ENCODE measurements at places on chromosomes 12 and 14.

GRCh38 chr14:30980980-30981379 is 44.5 kb upstream of the AP4S1 start:
- DNase-seq = no peak

- no peak for DNase-seq
Observed at GRCh38 chr14:41558490-41558889, 48.2 kb upstream of the LRFN5 start.

DNA sequence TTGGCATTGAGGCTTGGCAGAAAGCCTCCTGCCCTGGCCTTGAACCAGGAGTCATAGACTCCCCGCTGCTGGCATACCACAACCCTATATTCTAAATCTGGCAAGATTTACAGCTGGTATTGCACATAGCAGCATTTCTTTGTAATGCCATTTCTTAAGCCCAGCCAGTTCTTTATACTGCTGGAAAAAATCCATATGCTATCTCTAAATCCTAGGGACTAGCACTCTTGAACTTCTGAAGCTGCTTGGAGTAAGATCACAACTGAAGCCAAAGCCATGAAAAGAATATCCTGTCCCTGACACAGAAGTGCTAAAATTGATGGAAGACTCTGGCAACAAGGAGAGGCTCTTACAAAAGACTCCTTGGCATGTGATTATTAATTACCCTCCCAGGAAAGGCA is 89.3 kb downstream of the KCNC2 start:
- DNase-seq = no peak

DNA sequence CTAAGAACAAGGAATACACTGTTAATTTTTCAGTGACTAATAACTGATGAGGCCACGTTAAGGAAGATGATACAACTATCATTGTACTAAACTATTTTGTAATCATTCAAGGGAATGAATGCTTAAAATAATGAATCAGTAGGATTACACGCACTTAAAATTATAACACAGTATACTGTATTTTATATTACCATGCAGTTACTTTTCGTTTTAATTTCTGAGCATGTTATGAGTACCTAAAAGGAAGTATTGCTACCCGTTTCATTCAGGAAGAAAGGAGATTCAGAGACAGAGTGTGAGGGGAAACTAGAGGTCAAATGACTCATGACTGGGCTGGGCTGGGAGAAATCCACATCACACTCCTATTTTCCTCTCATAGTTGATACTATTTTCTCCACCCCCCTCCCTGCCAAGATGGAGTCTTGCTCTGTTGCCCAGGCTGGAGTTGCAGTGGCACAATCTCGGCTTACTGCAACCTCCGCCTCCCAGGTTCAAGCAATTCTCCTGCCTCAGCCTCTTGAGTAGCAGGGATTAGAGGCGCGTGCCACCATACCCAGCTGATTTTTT is 202.0 kb downstream of the PPM1H start:
- peak; percentile 10 for DNase-seq

DNA sequence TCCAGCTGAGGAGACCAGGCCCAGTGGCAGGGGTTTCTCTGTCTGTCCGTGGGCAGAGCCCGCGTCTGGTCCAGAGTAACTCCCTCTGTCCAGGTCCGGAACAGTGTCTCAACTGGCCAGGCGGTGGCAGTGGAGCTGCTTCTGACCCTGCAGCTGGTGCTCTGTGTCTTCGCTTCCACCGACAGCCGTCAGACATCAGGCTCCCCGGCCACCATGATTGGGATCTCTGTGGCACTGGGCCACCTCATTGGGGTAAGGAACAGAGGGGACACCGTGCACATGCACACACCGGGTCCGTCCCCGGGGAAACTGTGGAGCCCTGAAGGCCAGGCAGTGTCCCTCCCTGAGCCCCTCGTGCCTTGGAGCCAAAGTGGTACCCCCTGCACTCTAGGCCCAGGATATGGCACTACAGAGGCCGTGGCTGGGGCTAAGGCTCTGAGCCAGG is 1.5 kb downstream of the AQP6 start:
- no peak for DNase-seq

DNA sequence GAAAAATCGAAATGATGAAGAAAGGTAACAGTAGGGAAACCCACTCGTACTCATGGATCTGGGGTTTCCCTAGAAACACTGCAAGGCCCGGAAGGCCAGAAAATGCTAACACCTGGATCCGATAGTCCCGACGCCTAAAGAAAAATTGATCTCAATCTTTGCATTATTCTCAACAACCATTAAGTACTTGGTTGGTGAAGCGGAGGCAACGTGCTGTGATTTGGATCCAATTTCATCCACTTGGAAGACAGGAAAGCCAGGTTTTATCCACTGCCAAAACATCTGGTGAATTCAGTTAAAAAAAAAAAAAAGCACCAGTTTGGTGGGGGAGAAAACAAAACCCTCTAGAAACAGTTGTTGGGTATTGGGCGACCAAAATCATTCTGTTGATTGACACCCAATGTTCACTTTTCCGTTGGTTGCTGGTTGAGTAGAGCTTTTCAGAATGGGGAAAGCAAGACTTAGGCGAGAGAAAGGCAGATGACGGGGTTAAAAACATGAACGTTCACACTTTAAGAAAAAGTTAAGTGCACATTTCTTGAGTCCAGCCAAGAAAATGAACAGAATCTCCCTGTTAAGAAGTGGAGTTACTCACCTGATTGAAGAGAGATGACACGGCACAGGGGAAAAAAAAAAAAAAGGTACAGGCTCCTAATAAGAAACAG is 41.9 kb upstream of the MED13L start:
- no peak for DNase-seq

GRCh38 chr12:60704171-60704914 is 1108.5 kb downstream of the SLC16A7 start:
- no peak for DNase-seq

GRCh38 chr12:39892146-39892545 is 213.7 kb downstream of the SLC2A13 start:
- DNase-seq = no peak

DNA sequence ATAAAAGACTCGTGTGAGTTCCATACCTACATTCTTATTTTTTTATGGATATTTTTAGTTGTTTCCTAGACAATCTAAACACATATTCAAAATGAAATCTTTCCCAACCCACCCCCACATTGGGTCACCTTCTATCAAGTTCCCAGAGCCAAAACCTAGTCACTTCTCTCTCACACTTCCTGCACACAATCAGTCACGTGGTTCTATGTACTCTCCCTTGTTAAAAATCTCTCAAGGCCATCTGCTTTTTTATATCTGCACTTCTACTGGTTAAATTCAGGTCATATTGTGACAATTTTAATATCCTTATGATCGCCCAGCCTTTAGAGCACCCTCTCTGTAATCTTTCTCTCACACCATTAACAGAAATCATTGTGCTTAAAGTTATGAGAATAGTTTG is 175.0 kb upstream of the SYT10 start:
- no peak for DNase-seq

DNA sequence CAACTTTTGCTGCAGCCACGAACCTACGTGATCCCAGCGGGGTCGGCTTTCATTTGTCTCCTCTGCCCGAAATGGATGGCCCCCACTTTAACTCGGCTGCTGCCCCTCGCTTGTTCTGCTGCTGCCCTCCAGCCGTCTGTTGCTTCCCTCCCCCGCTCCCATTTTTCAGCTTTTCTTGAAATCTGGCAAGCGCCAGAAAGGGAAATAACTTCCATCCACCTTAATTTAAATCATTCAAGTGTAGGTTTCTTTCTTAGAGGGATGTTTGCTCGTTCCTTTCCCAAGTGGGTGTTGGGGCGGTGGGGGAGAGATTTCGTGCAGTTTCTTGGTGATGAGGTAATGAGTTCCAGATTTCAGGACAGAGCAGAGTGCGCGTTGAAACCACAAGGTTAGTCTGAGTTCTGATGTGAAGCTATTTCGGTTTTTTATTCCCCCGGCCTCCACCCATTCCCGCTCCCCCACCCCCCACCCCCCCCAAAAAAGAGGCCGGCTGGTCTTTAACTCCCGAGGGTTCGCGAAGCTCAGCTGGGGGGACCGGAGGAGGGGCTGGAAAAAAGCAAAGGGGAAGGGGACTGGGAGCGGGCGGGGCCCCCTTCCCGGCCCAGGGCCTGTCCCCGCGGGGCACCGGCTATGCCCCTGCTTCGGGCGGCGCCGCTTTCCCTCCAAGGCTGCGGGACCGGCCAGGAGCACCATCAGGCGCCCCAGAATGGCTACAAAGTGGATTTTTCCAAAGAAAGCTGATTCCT is 2.2 kb upstream of the ZFP36L1 start:
- no peak for DNase-seq

GRCh38 chr12:117284140-117284539 is 77.3 kb downstream of the NOS1 start:
- no peak for DNase-seq

DNA sequence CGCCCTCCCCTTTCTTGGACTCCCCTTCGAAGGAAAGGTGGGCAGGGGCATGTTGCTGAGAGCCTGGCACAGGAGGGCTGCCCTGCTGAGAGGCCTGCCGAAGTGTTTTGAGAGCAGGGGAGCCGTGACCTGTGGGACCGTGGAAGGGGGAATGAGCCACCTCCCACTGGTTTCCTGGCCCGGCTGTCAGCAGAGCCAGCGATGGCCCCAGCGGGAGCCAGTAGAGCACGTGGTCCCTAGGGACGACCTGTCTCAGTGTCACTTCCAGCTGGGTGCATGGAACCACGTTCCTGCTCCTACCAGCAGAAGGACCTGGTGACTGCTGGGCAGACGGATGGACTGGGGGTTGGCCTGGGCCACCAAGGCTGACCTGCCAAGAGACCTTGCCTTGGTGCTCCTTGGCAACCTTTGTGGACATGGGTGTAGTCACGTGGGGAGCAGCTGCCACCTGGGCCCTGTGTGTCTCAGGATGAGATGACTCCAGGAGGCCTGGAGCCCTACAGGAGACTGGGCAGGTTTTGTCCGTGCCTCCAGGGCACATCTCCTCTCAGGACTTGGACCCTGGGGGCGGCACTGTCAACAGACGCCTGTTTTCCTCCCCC is 34.6 kb downstream of the BEGAIN start:
- DNase-seq = no peak

- no peak for DNase-seq
Observed at GRCh38 chr12:113134071-113134470, 1.5 kb downstream of the RASAL1 start.

GRCh38 chr12:121142171-121142950 is 9.7 kb downstream of the P2RX7 start:
- no peak for DNase-seq

GRCh38 chr14:102827716-102828115 is 50.5 kb downstream of the TRAF3 start:
- DNase-seq = no peak

DNA sequence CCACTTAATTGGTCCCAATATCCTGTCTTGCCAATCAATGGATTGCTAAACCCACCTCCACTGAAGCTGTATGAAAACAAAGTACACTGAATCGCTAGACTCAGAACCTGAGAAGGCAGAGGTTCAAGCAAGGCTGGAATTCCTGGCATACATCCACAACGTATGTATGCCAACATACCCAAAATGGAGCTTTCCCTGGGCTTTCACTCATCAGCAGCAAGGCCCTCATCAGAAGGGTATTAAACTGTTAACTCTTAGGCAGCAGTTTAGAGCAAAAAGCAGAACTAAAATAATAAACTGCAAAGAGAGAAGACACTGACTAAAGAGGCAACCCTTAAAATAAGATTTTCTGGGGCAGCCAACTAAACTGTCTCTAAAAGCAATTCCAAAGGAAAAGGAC is 13.6 kb downstream of the MED13L start:
- DNase-seq = no peak

DNA sequence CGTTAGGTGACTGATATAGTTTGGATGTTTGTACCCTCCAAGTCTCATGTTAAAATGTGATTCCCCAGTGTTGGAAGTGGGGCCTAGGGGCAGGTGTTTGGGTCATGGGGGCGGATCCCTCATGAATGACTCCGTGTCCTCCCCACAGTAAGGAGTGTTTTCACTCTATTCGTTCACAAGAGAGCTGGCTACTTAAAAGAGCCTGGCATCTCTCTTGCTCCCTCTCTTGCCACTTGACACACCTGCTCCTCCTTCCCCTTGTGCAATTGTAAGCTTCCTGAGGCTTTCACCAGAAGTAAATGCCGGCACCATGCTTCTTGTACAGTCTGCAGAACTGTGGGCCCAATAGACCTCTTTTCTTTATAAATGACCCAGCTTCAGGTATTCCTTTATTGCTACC is 2.6 kb downstream of the IFI27L2 start:
- no peak for DNase-seq

- DNase-seq = no peak
Observed at GRCh38 chr14:71202881-71203280, 295.6 kb downstream of the PCNX1 start.

DNA sequence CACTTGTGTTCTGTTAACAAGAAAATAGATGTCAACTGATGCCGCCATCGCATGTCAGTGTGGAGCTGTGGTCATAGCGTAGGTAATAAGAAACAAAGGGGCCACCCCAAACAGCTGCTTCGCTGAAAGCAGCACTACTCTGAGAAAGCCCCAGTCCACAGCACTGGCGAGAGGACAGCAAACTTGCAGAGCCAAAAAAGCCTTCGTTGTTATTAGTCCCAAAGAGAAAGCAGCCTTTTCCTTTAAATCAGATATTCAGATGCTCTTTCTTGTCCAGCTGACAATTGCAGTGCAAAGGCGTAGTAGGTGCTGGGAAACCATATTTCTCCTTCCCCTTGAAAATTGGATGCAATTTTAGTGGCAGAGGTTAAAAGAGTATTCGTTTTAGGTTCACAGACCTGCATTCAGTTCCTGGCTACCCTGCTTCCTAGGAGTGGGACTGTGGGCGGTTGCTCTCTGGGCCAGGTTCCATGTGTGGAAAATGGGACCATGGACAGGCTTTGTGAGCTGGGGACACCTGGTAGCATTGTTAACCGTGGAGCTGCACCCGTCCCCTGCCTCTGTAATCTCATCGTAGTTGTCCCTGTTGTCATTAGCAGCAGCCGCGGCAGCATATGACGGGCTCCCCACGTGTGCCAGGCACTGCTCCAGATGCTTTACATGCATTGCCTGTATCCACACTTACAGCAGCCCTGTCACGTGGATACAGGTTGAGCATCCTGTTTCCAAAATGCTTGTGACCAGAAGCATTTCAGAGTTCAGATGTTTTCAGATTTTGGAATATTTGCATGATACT is 54.2 kb downstream of the ELK3 start:
- no peak for DNase-seq

DNA sequence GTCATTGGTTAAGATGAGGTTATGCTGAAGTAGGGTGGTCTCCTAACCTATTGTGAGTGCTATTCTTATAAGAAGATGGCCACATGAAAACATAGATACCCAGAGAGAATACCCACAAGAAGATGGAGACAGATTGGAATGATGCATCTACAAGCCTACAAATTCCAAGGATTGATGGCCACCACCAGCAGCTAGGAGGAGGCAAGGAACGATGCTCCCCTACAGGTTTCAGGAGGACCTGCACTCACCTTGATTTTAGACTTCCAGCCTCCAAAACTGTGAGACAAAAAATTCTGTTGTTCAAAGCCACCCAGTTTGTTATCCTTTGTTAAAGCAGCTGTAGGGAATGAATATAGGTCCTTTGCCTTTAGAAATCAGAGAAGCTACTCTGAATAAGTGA is 227.4 kb downstream of the NEDD1 start:
- DNase-seq = no peak

GRCh38 chr12:67689385-67689784 is 40.8 kb downstream of the DYRK2 start:
- no peak for DNase-seq

GRCh38 chr12:67650388-67651131 is 2.0 kb downstream of the DYRK2 start:
- DNase-seq = no peak

- no peak for DNase-seq
Observed at GRCh38 chr12:43912859-43913258, 77.0 kb downstream of the TMEM117 start.
